ENCODE measurements at places on chromosomes 7 and 10.
A peak's percentile ranks its signal among the peaks of the same experiment; 100 is the strongest.

DNA sequence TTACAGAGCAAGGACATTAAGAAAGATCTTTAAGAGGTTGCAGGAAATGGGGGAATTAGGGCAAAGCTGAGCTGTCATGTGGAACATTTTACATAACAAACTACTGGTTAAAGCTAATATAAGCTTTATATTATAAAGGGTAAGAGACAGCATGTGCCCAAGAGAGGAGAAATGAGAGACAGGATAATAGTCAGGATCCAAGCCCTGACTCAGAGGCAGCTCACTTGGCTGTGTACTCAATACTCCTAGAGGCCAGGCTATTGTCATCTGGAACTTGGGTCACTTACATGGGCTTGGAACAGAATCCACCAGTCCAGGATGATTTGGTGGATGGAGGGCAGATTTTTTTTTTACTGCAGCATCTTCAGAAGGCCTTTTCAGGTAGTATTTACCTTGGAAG lies 418.6 kb upstream of the ZMIZ1 start:
- DNase-seq = no peak

GRCh38 chr7:90243556-90243955 lies 1.4 kb upstream of the CFAP69 start:
- no peak for DNase-seq

- DNase-seq = no peak
Observed at GRCh38 chr7:4880218-4880617, 3.3 kb downstream of the RADIL start.

DNA sequence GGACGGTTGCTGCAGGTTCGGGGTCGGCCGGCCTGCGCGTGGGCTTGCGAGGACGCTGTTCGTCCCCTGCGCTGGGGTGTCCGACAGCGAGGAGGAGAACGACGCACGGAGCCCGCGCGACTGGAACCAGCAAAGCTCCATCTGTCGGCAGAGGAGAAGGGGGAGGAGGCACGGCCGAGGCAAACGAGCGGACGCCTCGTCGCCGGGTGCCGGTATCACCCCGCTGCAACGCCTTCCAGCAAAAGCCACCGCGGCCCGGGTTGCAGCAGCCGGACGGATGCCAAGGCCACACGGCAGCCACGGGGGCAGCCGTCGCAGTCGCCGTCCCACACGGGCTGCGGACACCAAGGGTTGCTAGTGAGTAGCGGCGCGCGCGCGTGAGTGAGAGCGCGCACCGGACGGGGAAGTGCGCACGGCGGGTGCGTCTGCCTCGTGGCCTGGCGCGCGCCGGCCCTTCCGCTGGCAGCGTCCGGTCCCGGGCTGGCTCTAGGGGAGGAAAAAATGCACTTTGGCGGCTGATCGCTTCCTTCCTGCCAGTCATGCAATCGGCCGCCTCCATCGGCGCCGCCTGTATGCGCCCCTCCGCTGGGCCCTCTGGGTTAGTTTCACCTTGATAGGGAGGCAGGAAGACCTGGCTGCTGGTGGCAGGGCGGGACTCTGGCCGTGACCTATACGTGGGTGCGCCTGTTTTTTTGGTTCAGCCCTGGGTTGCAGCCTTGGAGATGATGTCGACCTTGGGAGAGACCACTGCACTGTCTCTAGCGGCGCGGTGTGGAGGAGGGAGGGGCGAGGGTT lies 434 bp downstream of the STAMBPL1 start:
- DNase-seq = peak; percentile 63

DNA sequence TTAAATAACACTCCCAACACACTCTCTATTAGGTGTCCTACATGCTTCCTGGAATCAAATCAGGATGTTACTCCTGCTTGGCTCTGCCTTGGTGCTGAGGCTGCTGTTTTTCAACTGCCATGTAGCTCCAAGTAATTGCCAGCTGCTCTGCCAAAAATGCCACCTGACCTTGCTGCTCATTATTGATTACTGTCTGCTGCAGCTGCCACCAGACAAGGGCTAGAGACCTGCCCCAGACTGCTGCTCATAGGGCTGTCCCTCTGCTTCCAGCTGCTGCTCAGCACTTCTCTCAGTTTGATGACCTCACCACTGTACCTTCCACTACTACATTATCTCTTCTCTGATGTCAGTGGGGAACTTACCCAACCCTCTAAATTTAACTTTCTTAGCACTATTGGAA lies 102.5 kb downstream of the PCLO start:
- no peak for DNase-seq

DNA sequence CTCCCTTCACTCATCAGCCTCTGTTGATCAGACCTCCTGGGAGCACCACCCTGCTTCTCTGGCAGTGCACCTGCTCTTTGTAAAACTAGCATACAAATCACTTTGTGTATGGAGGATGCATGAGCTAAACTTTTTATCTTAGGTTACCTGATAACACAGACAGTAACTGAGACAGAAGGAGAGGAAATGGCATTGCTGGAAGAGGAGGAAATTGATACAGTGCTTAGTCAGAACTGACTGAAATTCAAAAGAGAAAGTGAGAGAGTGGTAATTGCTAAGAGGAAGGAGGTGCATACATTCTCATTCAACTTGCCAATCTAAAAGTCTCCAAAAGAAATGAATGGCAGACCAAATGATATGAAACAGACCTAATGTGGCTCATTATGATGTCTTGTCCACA lies 1120.7 kb downstream of the GATA3 start:
- no peak for DNase-seq

DNA sequence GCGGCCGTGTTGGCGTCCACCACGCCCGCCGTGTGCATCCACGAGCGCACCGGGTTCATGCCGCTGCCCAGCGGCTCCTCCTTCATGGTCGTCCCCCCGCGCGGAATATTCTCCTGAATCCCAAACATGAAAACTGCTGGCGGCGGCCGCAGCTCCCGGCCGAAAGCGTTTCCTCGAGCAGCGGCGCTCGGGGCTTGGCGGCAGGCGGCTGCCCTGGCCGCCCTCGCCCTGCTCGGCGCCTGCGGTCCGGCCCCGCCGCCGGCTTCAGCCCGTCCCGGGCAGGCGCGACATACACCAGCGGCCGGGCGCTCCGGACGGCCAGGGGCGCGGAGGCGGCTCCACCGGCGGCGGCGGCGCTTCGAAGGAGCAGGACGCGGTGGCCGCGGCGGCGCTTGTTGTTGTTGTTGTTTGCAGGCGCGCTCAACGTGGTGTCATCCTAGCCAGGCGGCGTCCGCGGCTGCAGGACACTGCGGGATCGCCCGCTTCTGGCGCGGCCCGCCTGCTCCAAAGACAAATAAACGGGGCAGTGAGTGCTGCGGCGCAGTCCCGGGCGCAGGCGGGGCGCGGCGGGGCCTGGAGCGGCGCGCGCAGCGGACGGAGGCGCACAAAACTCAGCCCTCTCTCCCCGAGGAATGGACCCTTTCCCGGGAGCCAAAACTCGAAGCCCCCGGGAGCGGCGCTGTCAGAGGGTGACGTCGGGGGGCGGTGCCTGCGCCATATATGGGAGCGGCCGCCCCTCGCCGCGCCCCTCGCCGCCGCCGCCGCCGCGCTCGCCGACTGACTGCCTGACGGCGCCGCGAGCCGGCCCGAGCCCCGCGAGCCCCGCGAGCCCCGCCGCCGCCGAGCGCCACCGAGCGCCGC lies at the start of gene EBF3:
EBF3 (minus strand) TSS at position 634 of the 861 bp plus-strand sequence; CDS start at position 128, 506 bp downstream.
- no peak for DNase-seq

DNA sequence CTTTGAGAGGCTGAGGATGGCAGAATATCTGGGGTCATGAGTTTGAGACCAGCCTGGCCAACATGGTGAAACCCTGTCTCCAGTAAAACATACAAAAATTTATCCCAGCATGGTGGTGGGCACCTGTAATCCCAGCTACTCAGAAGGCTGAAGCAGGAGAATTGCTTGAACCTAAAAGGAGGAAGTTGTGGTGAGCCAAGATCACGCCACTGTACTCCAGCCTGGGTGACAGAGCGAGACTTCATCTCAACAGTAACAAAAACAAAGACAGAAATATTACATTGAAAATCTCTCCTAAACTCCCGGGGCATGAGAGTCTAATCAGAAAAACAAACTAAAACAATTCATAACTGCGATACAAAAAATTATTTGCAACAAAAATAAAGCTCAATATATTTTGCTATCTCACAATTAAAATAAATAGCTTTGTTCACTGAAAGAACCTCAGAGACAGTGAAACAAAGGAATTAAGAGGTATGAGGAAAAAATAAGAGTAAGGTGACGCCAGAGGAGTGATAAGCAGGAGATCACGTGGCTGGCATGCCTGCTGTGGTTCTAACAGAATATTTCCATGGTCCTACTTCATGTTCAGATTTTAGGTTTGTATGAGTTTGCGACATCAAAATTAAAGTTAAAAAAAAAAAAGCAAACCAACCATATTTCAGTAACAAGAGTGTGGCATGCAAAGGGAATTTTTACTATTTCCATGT lies 527.7 kb upstream of the POM121L12 start:
- no peak for DNase-seq

- DNase-seq = no peak
Observed at GRCh38 chr10:24716295-24716694, 7.4 kb downstream of the ARHGAP21 start.

GRCh38 chr10:69866688-69867461 lies 65.2 kb downstream of the COL13A1 start:
- DNase-seq = no peak

GRCh38 chr7:111229916-111230315 lies 139.0 kb downstream of the LRRN3 start:
- DNase-seq = no peak

DNA sequence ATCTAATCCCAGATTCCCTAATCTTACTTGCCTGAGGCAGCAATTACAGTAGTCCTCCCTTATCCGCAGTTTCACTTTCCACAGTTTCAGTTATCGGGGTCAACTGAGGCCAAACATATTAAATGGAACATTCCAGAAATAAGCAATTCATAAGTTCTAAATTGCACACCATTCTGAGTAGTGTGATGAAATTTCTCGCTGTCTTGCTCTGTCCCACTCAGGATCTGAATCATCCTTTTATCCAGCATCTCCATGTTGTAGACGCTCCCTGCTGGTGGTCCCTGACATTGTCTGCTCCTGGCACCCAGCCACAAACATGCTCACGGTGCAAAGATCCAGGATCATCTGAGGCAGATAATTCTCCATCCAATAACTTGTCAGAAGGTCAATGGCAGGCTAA lies 128.7 kb upstream of the CXCL12 start:
- DNase-seq = no peak

Data from stimulated activated CD4-positive, alpha-beta T cell treated with anti-CD3 and anti-CD28 coated beads, Interleukin-15, amount 100 ng/mL, for 48 hours (primary cell).